ENCODE measurements at places on chromosomes 4 and X. TPM values are rescaled to one million over a fixed set of nuclear protein-coding genes. Genes with fewer than 3 reads are reported as not detected.
A peak's percentile ranks its signal among the peaks of the same experiment; 100 is the strongest.

DNA sequence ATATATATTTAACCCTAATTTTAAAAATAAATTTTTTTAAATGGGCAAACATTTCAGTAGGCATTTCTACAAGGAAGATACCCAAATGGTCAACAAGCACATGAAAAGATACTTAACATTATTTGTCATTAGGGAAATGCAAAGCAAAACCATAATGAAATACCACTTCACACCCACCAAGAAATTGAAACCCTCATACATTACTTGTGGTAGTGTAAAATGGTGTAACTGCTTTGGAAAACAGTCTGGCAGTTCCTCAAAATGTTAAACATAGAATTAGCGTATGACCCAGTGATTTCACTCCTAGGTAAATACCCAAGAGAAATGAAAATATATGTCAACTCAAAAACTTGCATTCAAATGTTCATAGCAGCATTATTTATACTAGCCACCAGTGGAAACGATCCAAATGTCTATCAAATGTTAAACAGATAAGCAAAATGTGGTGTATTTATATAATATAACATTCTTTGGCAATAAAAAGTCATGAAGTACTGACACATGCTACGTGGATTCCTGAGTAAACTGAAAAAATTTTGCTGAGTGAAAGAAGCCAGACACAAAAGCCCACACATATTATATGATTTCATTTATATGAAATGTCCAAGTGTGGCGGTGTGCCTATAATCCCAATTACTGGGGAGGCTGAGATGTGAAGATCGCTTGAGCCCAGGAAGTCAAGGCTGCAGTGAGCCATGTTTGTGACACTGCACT, 16.6 kb downstream of the TRIM2 start:
- DNase-seq, result peak; percentile 38

- DNase-seq, result no peak
Measured at GRCh38 chrX:118577041-118577440, 81.4 kb downstream of the DOCK11 start.

The GAGE12H gene
- total RNA-seq, result not detected

The CT45A3 gene
- total RNA-seq, result not detected

The MAGEB1 gene
- total RNA-seq, result not detected
